ENCODE measurements at places on chromosomes 6 and 20. TPM values are rescaled to one million over a fixed set of nuclear protein-coding genes. Genes with fewer than 3 reads are reported as not detected.

PARD6B gene
- total RNA-seq, result 3.3 TPM

TUBB2A gene
- total RNA-seq, result 100 TPM

SLC35F1 gene
- 15.3 TPM for total RNA-seq

GSTA2 gene
- total RNA-seq, result not detected

BMP7 gene
- 14.2 TPM for total RNA-seq

UNC93A gene
- not detected for total RNA-seq

DPPA5 gene
- not detected for total RNA-seq

Measured in tibial nerve (tissue), 4 donors.